ENCODE measurements at places on chromosomes 1 and 21. TPM values are rescaled to one million over a fixed set of nuclear protein-coding genes. Genes with fewer than 3 reads are reported as not detected.
A peak's percentile ranks its signal among the peaks of the same experiment; 100 is the strongest.

GRCh38 chr21:18937337-18937736 lies 533.8 kb upstream of the TMPRSS15 start:
- DNase-seq = no peak

- peak; percentile 62 for DNase-seq
Observed at GRCh38 chr1:107142140-107142542, 1.3 kb downstream of the NTNG1 start.

DNA sequence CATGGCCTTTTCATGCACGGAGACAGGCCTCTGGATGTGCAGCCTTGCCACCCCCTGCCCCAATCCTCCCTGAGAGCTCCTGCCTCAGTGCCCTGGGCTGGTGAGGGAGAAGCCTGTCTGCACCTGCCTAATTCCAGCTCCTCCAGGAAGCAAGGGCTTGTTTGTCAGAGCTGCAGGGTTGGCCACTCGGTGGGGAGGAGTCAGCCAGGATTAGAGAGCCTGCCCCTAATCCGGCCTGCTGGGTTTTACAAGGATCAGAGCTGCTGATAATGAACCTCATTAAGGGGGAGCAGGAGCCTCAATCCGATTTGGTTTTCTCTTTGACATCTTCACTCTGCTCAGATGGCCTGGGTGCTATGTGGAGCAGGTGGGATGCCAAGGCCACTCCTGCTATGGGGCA lies 31.9 kb upstream of the LHX4 start:
- DNase-seq = no peak

DNA sequence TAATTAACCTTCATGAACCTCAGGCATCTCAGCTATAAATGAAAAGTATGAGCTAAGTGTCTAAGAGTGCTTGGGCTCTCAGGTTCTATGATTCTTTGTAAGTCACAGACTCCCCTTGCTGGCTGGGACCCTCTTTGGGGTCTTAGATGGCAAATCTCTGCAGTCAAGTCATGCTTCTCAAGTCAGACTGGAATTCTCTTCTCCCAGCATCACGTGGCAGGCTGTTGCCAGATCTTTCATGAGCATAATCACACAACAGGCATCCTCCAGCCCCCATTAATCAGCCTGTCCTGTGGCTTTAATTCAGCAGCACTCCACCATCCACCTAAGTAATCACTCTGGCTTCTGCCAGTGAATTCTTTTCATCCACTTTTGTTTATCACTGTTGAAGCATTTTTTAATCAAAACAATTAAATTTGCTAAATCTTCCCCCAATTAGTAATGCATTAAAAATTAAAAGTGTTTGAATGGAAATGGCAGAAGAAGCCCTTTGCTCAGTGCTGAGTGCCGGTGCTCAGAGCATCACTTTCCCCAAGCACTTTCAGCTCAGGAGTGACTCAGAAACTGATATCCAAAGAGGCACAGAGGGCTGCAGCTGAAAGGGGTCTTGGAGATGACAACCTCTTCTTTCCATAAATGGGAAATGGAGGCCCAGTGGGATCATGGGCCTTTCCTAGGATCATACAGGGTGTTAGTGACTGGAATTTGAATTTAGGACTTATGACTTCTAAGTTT lies 50.2 kb downstream of the C8A start:
- DNase-seq = no peak

- no peak for DNase-seq
Observed at GRCh38 chr1:195306281-195306680, 1302.0 kb downstream of the KCNT2 start.

DNA sequence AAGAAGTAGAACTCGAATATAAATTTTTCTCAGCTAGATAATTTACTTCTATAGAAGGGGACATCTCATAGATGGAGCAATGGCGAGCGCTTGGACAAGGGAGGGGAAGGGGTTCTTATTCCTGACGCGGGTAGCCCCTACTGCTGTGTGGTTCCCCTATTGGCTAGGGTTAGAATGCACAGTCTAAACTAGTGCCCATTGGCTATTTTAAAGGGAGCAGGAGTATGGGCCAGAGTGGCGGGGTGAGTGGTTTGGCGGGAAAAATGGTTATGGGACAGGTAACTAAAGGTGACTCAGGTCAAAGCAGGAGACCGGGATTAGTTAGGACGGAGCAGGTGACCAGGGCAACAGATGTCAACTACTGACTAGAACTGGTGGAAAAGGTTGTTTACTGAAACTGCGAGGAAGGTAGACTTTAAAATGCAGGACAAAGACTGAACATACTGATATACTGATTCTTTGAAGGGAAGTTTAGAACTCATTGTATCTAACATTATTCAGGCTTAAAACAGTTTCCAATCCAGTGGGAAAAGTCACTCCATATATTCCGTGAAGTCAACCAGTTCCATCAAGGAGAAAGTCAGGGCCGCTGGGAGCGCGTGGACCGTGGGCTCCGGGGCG lies 940 bp upstream of the ATAD3A start:
- DNase-seq = peak; percentile 27

GRCh38 chr1:1128454-1129139 lies 12.7 kb upstream of the C1orf159 start:
- peak; percentile 58 for DNase-seq

The CFHR5 gene
- polyA plus RNA-seq = not detected

The RYR2 gene
- polyA plus RNA-seq = 1.2 TPM

The CNTN2 gene
- 0.77 TPM for polyA plus RNA-seq

The TSPEAR gene
- 1.0 TPM for polyA plus RNA-seq

The RAB25 gene
- polyA plus RNA-seq = 55.3 TPM
